Caudate nucleus (tissue), 63 donors: ENCODE measurements at places on chromosomes 6 and 20.

- DNase-seq, result no peak
Measured at GRCh38 chr6:135464634-135465033, 32.9 kb downstream of the AHI1 start.

- DNase-seq, result no peak
Measured at GRCh38 chr6:114650891-114651290, 308.1 kb upstream of the HS3ST5 start.

GRCh38 chr6:84773431-84774156, 9.2 kb upstream of the TBX18 start:
- no peak for DNase-seq

DNA sequence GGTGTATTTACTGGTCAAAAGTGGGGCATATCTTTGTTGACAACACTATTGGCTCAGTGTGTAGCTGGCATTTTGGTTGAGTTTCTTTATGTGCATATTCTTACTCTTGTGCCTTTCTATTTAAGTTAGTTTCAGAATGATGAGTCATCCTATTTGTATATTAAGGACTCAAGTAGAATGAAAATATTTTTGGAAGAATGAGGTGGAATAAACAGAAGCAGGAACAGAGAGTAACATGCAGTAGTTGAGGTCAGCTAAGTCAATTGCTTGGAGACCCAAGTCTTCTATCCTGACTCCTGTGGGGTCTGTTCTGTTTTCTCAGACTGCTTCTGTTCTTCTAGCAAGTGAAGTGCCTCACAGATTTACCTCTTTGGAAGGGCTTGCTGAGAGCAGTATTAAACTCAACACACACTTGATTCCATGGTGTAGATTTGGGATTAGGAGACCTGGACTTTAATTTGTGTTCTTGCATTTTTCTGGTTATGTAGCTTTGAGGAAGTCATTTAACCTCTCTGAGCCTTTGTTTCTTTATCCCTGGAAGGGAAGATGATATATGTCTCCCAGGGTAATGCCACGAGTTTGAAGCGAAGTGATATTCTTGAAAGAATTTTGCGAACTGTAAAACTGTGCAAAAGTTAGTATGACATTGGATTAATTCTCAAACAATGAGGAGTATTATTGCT, 324.3 kb downstream of the QKI start:
- DNase-seq, result no peak

DNA sequence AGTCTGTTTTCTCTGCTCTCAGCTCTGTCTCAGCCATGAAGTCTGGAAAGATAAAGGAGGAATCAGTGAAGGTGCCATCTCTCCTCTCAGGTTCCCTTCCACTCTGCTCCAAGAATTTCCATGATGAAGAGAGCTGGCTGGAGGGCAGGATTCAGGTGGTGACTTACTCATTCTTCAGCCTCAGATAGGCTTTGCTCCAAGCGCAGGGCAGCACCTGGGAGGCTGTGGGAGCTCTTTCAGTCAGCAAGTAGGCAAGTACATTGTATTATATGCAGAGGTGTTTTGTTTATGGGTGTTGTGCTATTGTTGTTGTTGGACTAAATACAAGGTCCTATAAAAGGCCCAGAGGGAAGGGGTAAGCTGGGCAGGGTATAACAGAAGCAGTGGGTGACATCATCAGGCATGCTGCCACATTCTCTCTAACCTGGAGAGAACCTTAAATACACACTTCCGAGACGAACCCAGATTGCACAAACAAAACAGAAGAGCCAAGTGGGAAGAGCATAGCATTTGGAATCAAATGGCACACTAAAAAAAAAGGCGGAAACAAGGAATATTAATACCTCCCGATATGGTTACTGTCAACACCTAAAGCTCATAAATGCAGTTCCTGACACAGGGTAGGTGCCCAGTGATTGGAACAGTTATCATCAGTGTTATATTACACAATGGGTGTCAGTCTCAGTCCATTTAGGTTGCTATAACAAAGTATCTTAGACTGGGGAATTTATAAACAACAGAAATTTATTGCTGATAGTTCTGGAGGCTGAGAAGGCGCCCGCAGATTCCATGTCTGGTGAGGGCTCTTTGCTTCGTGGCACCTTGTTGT, 14.5 kb upstream of the PSMG4 start:
- no peak for DNase-seq

DNA sequence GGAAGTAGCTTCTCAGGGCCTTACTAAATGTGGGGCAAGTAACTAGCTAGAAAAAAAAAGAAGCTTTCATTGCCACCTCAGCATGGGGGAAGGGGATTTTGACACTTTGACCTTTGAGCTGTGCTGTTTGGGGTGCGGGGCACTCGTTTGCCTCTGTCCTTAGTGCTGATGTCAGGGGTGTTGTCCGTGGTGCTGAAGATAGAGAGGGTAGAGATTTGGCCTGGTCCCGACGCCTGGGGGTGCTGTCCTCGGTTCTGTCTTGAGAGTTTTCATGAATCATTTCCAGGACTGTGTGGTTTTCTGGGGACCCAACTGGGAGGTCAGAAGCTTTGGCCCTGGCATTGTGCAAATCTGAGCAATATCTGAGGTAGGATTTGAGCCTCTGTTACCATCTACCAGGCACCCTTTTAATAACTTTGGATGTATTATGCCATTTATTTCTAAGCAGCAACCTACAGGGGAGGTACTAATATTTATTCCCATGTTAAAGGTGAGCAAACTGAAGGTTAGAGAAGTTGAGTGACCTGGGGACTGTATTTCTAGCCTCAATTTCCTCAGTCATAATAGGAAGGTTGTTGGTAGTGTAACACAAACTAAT, 78.0 kb downstream of the DLGAP4 start:
- DNase-seq, result no peak

- DNase-seq, result no peak
Measured at GRCh38 chr6:87993356-87993755, 54.3 kb upstream of the SPACA1 start.

GRCh38 chr6:66355471-66355870, 648.4 kb upstream of the EYS start:
- no peak for DNase-seq

- no peak for DNase-seq
Measured at GRCh38 chr20:54980103-54980960, 504.9 kb downstream of the DOK5 start.

- no peak for DNase-seq
Measured at GRCh38 chr6:11631008-11631407, 93.5 kb downstream of the TMEM170B start.

- DNase-seq, result no peak
Measured at GRCh38 chr6:122894791-122895190, 101.2 kb upstream of the CLVS2 start.

DNA sequence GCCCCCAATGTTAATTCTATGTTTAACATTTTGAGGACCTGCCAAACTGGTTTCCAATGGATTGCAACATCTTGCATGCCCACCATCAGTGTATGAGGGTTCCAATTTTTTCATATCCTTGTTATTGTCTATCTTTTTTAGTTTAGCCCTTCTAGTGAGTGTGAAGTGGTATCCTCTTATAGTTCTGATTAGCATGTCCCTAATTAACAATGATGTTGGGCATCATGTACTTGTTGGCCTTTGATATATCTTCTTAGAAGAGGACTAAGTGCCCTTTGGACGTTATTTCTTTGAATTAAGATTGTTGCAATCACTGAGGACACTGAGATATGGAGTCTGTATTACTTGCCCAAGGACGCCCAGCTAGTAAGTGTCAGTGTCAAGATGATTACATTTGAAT, 22.3 kb downstream of the GCNT2 start:
- DNase-seq, result no peak

GRCh38 chr6:44660561-44661220, 273.2 kb downstream of the CDC5L start:
- DNase-seq, result no peak

GRCh38 chr6:44956396-44956795, 371.7 kb upstream of the RUNX2 start:
- DNase-seq, result no peak

DNA sequence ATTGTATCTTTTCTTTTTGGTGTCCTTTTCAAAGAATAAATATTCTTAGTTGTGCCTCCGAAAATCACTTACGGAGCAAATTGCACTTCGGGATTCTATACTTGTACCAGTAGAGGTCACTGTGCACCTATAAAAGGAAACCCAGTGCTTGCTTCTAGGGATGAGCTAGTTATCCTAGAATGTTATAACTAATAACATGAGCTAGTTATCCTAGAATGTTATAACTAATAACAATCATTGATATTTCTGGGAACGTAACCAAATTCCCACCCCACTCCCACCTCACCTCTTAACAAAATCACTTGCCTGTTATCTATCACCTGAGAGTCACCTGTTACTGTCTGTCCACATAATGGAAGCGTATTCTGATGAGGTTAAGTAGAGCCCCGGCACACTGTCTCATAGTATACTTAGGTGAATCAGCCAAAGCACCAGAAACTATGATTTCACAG, 126.9 kb upstream of the TIAM2 start:
- no peak for DNase-seq

DNA sequence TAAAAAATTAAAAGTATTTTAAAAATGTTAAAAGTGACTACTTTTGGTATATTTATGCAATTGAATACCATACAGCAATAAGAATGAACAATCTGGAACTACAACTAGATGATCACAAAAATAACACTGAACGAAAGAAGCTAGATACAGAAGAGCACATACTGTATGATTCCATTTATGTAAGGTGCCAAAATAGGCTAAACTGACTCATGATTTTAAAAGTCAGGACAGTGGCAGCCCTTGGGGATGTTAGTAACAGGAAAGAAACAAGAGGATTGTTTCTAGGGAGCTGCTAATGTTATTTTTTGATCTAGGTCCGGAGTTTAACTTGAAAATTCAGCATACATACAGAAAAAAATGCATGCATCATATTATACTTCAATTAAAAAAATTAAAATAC, 42.3 kb downstream of the KIF13A start:
- DNase-seq, result no peak

GRCh38 chr6:63731930-63732329, 96.3 kb downstream of the PHF3 start:
- DNase-seq, result no peak

DNA sequence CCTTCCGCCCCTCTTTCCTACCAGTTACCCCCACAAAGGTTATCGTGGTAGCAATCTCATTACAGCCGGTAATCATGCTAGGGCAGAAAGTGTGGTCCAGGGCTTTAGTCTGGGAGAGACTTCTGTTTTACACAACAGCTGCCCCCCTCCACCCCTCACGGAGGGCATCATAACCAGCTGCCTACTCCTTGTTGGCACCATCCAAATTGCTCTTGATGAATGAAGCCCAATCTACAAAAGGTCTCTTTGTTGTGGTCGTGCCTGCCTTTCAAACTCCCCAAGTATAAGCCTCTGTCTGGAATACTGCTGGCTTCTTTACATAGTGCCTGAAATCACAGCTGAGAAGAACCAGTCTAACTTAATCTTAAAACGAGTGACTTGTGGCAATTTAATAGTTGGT, 157.9 kb downstream of the INSM1 start:
- peak; percentile 45 for DNase-seq

DNA sequence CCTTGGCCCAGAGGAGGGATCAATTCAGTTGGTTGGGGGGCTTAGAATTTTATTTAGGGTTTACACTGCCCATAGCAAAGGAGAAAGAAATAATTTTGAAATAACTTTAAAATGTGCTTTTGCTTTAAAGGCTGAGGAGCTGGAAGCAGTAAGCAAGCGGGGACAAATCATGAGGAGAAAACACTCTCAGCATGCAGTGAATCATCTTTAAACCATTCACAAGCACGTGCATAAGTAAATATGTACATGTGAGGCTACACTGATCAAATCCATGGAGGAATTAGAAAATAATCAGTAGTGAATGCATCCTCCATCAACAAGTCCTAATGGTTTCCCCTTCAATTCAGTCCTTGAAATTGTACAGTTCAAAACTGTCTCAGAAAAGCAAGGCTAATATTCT, 181.0 kb downstream of the MTFR2 start:
- DNase-seq, result no peak

DNA sequence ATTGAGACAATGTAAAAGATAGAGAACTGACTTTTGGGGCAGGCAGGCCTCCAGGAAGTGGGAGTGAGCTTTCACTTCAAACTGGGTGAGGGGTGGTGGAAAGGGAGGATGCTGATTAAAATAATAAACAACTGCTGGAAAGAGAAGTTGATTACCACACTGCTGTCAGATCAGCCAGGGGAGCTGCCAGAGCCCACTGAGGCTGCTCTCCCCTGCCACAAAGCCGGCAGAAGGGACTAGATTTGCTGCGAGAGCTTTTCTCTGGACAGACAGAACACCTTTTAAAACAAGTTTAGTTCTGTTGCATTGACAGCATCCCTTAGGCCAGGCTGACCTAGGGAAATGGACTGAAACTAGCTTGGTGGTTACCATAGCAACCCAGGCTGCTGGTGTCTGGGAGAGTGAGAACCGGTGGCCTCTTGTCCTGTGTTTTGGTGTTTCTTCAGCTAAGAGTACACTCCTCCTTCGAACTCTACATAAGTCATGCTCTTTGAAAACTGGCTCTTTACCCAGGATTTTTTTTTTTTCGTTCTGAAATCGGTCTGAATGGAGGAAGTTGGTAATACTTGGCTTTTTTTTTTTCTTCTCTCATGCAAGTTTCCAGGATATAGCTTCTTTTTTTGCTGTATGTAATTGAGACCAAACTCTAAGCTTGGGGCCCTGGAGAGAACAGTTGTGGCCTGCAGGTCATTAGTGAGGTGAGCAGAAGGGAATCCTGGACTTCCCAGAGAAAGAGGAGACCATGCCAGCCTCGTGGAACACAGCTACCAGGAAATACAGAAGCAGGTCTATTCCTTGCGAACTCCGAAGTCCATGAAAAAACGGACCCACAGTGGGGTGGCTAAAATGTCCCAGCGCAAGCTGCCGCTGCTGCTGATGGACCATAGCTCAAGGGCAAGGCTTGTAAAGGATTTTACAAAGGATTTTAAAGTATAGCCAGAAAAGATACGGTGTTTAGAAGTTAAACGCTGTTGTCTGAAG, 374.4 kb downstream of the UTRN start:
- DNase-seq, result no peak

- no peak for DNase-seq
Measured at GRCh38 chr6:166206510-166207283, 39.0 kb upstream of the TBXT start.

DNA sequence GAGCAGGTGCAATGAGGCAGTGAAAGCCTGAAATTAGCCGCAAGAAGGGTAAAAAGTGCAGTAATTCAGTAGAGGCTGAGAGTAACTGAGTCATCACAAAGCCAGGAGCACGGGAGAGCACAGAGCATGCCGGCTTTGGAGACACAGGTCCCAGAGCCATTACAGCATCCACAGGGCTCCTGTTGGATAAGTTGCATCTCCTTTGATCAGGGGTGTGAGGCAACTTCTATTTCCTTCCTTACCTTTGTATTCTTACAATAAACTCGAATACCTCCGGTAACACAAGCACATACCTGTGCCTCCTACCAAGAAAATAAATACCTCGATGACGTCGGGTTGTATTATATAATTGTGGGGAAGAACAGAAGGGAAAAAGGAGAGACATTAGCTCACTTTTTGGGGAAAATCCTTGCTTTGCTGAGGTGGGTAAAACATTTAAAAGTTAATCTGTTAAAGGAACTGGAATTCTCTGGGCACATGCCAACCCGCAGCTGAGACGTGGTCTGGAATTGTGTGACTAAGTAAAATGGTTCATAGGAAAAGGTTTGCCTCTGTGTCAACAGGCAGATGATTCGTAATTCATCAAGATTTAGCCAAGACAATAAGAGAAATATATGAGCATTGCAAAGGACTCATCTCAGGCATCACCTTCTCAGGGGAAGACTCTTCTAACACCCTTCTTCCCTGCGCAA, 360.7 kb upstream of the ZFP64 start:
- DNase-seq, result no peak
